GM12865 (cell line): ENCODE measurements at places on chromosomes 1 and 21.
A peak's percentile ranks its signal among the peaks of the same experiment; 100 is the strongest.

GRCh38 chr1:201594575-201595245 is 55.8 kb downstream of the NAV1 start:
- no peak for DNase-seq

GRCh38 chr1:36258960-36259344 is 34.7 kb downstream of the THRAP3 start:
- no peak for DNase-seq

- DNase-seq = no peak
These were observed 11.9 kb downstream of the KRTAP10-1 start for GRCh38 chr21:44527983-44528633.

DNA sequence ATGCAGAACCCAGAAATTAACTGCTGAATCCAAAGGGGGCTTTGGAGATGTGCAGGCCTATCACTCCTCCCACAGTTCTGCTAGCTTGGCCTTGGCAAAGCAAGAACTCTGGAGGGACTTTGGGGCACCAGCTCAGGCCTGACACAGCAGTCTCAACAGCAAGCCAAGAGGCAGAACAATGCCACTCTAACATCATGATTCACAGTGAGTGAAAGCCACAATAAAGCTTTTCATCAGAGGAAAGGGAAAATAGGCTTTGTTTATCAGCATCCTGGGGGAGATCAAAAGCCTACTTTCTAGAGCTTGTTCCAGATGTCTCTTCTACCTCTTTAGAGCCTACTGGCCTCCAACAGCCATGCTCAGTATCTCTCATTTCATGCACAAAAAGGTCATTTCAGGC is 283.4 kb downstream of the KCNH1 start:
- DNase-seq = no peak

DNA sequence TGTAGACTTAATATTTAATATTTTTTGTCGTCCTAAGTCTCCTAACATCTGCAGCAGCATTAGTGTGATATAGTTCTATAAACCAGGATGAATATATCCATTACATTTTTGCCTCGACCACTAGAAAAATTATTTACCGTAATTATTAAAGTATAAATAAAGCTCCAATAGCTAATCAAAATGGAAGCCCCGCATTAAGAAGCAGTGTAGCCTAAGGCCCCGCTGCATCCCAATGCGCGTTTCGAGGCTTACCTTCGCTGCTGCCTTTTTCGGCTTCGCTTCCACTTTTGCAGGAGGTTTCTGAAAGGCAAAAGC is 891 bp downstream of the HMGN1 start:
- no peak for DNase-seq

GRCh38 chr1:28759257-28759656 is 22.5 kb downstream of the YTHDF2 start:
- DNase-seq = no peak

DNA sequence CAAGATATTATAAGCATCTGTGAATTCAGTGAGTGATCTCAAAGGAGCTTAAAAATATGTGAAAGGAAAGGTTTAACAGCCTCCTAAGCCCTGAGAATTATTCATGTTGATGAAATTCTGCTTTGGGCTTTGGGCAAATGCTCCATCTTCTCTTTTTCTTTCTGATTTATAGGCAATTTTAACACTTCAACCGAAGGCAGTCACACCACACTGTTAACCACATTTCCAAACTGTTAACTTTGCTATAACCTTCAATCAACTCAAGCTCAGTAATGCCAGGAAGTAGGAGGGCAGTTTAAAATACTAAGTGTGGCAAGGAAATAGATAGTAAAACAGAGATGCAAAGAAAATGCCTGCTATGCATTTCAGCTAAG is 54.4 kb upstream of the NEK7 start:
- no peak for DNase-seq

- no peak for DNase-seq
These were observed 125.2 kb upstream of the ZBTB40 start for GRCh38 chr1:22326372-22326915.

- DNase-seq = peak; percentile 89
These were observed 67.7 kb downstream of the MACF1 start for GRCh38 chr1:39272027-39272797.

DNA sequence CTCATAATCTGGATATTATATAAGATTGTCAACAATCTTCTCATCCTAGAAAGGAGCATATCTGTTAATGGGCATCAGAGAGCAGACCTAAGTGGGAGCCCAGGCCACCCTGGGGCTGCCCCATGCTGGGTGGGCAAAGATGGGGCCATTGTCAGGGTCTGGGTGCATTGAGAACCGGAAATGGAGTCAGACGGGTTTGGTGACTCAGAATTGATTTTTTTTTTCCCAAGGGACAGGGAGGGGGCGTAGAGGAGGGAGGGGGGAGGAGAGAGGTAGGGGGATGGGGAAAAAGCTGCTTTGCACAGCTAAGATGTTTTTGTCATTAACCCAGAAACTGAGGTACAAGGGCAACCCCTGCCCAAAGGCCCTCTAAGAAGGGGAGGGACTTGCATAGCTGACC is 1.3 kb downstream of the ATXN7L2 start:
- peak; percentile 35 for DNase-seq

DNA sequence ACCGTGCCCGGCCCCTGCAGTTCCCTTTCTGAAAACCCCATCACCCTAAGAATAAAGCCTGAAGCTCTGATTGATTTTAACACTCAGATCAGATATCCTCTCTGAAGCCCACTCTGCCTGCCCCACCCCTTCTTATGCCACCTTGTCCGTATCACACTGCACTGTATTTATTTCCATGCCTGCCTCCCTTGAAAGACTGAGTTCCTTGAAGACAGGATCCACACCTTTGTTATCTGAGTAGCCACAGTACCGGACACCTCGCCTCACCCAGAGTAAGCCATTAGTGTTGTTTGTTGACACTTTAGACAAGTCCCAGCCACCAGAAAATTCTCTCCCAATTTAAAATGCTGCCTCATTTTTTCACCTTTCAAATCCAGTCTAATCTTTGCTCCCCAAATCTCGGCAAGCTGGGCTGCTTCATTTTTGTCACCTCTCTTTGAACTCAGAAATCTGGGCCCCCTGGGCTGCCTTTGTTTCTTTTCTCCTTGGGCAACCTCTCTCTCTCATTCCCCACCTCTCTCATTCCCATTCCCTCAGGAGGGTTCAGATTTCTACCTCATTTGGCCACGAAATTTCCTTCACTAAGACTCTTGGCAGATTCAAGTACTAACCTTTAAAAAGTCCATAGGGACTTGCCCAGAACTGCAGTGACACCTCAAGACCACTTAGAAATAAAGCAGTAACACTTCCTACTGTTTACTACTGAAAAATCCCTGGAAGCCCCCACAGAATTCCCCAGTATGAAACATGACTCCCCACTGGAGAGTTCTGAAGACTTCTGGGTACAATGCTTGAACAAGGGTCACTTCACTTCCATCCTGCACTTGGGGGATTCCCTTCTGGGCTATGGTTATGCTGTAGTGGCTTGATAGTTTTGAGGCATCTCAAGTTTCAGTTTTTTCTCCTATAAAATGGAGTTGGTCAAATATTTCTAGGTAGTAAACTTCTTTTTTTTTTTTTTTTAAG is 8.7 kb upstream of the PPP1R15B start:
- peak; percentile 59 for DNase-seq

DNA sequence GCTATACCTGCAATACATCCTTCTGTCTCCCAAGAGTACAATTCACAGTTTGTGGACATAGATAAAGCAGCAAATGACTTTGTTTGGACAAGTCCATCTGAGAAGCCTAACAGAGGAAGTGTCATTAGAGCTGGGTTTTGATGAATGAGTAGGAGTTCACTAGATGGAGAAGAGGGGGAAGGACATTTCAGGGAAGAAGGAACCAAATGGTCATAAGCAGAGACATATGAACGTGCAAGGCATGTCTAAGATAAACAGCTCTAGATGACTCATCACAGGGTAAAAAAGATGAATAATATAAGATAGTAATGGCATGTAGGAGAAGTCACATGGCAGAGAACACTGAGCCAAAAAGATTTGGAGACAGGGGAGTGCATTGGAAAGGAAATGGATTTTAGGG is 54.5 kb downstream of the HMGB4 start:
- DNase-seq = no peak

DNA sequence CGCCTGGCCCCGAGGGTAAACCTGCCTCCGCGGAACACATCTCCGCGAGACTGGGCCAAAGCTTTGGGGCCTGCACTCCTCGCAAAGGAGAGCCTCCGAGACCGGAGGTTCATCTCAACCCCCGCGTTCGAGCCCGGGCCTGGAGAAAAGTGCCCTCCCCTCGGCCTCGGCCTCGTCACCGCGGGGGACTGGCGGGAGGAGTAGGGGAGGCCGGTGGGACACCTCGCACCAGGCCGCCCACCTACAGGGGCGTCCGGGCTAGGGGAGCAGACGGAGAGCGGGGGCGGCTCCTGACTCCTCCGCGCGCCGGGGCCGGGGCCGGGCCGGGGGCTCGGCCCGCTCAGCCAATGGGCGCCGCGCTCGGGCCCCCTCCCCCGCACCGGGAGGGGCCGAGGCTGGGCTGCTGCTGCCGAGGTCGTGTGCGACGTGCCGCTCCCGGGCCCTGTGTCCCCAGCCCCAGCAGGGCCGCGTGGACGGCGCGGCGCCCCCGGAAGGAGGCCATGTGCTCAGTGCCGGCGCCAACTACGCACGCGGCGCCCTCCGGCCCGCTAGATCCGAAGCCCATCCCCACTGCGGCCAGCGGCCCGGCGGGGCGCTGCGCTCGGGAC is 684 bp downstream of the SLC2A1 start:
- DNase-seq = peak; percentile 73

DNA sequence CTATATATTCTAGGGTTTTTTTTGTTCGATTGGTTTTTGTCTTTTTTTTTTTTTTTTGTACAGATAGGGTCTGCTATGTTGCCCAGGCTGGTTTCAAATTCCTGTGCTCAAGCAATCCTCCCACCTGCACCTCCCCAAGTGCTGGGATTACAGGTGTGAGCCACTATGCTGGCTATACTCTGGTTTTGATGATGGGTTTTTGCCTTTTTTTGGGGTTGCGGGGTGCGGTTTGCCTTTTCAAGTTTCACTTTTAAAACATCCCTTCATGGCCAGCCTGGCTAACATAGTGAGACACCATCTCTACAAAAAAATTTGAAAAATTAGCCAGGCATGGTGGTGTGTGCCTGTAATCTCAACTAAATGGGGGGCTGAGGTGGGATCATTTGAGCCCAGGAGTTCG is 10.0 kb downstream of the KDM5B start:
- no peak for DNase-seq

DNA sequence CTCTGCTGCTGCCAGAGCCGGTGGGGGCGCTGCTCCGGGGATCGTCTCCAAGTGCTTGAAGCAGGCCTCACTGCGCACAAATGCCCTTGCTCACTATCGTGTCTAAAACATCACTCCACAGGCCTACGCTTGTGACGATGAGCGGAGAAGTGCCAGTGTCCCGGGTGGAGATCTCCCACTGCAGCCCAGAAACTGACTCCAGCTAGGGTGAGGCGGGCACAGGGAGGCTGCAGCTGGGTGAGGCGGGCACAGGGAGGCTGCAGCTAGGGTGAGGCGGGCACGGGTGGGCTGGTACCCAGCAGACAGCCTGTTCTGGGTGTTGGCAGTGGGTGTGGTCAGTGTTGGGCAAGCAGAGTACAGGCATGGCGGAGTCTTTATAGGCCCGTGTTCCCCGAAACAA is 22.7 kb upstream of the PDXK start:
- no peak for DNase-seq

GRCh38 chr1:206002160-206002559 is 1.0 kb downstream of the RAB7B start:
- DNase-seq = no peak

DNA sequence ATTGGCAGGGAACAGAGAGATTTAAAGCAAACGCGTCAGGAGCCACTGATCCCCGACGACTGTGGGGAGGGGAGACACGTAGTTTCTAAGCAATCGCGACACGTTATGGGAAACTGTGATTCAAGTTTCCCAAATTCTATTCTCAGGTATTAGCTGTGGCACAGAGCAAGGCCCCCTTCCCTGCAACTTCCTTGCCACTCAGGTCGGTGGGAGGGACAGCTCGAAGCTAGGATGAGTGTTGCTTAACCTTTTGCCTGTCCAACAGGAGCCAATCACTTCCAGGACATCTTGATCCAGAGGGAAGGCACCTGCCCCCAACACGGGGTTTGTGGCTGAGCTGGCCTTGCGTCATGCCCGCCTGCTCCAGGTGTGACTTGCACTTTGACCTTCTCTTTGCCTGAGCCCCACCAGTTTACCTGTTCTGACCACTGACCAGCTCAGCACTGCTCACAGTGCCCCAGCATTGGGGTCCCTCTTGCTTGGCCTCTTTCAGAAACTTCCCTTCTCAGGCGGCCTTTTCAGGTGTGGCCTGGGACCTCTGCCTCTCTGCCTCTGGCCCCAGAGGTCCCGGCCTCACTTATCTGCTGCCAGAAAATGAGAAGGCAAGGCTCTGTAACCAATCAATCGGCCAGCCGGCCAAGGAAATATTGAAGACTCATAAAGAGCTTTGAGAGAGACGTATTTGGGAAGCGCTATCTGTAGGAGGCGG is 24.6 kb downstream of the TEX35 start:
- DNase-seq = no peak

- DNase-seq = no peak
These were observed 12.2 kb downstream of the ATP1A4 start for GRCh38 chr1:160163615-160164014.

- DNase-seq = no peak
These were observed 10.4 kb upstream of the FCMR start for GRCh38 chr1:206932177-206932576.

- DNase-seq = no peak
These were observed 127.9 kb downstream of the ZNF326 start for GRCh38 chr1:90122654-90123340.

GRCh38 chr1:151710187-151710840 is 6.3 kb downstream of the CELF3 start:
- DNase-seq = peak; percentile 54

DNA sequence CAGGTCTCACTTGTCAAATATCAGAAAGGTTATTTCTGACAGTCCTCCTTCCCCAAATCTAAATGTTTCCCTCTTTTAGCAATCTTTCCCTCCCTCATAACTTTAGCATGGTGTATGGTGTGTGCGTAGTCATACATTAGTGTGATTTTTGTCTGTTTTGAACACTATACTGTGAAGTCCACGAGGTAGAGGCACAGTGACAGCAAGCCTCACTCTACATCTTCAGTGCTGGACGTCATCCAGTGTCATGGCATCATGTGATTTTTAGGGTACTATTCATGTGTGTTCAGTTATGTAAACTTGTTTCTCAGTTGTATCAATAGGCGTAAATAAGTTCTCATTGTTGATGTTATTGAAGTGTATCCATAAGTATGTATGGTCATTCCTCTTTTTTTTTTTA is 39.1 kb downstream of the DYRK1A start:
- no peak for DNase-seq

- no peak for DNase-seq
These were observed 13.7 kb upstream of the ARTN start for GRCh38 chr1:43919906-43920305.

- peak; percentile 83 for DNase-seq
These were observed 10.6 kb upstream of the HLCS start for GRCh38 chr21:36976882-36977651.

- no peak for DNase-seq
These were observed 26.4 kb downstream of the TEX35 start for GRCh38 chr1:178539291-178539690.

- no peak for DNase-seq
These were observed 40.9 kb downstream of the ELK4 start for GRCh38 chr1:205590777-205591513.

- DNase-seq = no peak
These were observed 68.0 kb downstream of the FAAP20 start for GRCh38 chr1:2126331-2127186.
